K562 (cell line): ENCODE measurements at places on chromosomes 7 and 10. TPM values are rescaled to one million over a fixed set of nuclear protein-coding genes. Genes with fewer than 3 reads are reported as not detected.

- DNase-seq, result no peak
- no peaks in the 10 kb centered on the region for H3K4me1 ChIP-seq
- no peaks in the 10 kb centered on the region for H3K27me3 ChIP-seq
- no peaks in the 10 kb centered on the region for H3K36me3 ChIP-seq
- no peak overlapping the region for H3K27ac ChIP-seq
These were observed 57.9 kb upstream of the ITGB1 start for GRCh38 chr10:33015761-33016547.

- H3K36me3 ChIP-seq, result no peaks in the 10 kb centered on the region
- no peak overlapping the region for H3K27ac ChIP-seq
- H3K4me1 ChIP-seq, result no peaks in the 10 kb centered on the region
These were observed 54.0 kb upstream of the RPA3 start for GRCh38 chr7:7772397-7772821.

GRCh38 chr7:90723233-90723632 is 127.1 kb downstream of the CDK14 start:
- H3K27ac ChIP-seq, result no peak overlapping the region
- H3K36me3 ChIP-seq, result no peaks in the 10 kb centered on the region
- H3K4me3 ChIP-seq, result no peak overlapping the region
- no peaks in the 10 kb centered on the region for H3K27me3 ChIP-seq
- H3K4me1 ChIP-seq, result no peaks in the 10 kb centered on the region

The ACTR3C gene
- 10.0 and 10.8 TPM in 2 replicates for total RNA-seq
